ENCODE measurements at places on chromosomes 6 and 20.

DNA sequence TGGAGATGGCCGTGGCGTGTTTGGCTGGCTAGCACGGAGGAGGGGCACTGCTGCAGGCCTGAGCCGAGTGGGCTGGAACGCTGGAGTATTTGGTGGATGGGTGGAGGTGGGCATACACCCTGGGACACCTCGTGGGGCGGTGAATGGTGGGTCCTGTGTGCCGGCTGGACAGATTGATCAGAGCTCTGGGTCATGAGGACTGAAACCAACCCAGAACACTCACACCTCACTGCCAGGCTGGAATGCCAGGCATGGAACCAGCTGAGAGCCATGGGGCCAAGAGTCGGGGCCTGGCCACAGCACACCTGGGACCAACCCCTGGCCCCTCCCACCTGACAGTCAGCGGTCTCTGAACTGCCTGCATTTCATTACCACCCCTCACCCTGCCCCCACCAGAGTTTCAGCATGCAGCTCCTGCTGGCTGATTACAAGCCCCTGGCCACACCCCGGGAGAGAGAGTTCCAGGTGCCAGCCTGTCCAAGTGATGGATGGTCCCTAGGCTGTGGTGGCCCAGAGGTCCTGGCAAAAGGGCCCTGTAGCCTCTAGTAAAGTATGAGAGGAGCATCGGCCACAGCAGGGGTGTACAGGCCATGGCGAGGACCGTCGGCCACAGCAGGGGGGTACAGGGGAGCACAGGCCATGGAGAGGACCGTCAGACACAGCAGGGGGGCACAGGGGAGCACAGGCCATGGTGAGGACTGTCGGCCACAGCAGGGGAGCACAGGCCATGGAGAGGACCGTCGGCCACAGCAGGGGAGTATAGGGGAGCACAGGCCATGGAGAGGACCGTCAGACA is 3.3 kb downstream of the NPBWR2 start:
- DNase-seq = no peak

GRCh38 chr6:107080036-107080435 is 35.3 kb downstream of the BEND3 start:
- DNase-seq = no peak

- no peak for DNase-seq
Observed at GRCh38 chr6:8299034-8299433, 136.3 kb downstream of the SLC35B3 start.

DNA sequence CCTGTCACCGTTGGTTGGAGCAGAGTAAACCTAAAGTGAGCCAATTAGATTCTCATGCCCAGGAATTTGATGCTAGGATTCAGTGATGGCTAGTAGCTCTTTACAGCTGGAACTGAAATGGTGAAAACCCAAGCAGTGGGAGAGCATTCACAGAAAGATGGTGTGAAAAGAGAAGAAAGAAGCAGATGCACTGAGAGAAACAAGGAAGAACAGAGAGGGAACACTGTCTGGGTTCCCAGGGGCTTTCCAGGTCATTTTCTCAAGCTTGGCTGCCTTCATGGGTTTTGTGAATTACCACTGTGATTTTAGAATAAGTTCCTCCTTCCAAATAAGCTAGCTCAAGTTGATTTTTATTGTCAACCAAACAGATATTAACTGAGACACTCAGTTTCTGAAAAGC is 104.1 kb upstream of the AKIRIN2 start:
- DNase-seq = no peak

GRCh38 chr6:150987371-150987828 is 121.9 kb downstream of the MTHFD1L start:
- no peak for DNase-seq

DNA sequence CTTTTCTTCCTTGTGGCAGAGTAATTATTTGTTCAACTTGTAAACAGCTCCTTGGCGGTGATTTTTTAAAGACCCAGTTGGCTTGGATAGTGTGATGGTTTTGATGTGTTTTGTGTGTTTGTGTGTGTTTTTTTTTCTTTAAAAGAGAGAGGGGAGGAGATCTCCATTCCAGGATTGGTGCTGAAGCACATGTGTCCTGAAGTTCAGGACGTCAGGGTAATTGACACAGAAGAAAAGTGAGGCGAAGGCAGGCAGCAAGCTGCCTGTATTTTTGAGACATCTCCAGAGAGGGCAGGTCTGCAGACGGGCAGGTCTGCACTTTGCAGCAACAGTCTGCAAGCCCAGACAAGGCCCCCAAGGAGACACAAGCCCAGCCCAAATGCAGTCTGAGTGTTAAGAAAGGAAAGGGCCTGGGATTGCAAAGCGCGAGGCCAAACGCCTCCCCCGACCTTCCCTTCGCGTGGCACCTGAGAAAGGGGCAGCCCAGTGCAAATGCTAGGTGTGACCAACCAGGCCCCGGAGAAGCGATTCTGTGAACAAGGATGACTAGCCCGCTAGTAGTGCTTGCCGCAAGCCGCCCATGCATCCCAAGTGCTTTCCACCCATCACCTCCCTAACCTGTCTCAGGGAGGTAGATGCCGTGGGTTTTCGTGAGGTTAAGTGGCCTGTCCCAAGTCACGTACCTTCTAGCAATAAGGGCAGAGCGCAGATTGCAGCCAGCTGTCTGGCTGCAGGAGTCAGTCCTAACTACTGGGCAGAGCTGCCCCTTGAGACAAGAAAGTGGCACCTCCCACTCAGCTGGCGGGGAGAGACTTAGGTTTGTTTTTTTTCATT is 230.5 kb downstream of the ZMYND8 start:
- no peak for DNase-seq

DNA sequence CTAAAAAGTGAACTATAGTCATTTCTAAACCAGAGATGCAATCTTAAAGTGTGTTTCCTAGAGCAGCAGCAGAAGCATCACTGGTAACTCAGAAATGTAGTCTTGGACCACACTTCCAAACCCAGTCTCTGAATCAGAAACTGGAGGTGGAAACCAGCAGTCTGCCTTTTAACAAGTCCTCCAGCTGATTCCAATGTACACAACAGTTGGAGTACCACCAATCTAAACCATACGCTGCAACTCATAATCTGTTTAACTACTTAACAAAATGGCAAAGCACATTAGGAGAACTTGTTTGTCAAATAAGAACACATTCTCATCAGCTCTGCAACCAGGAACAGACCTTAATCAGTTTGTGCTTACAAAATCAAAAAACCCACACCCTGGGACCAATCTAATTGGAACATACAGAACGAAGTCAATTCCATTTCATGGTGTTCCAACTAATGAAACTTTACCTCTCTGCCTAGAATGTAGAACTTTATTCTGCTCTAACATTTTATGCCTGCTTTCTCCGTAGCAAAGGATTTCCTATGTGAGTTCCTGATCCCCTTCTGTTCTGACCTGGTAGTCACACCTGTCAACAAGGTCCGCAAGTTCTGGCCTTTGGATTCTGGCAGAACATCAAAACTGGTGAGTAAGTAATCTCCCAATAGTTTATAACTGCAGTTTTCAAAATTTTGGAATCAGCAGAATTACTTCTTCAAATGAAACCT is 390.4 kb downstream of the HTR1B start:
- DNase-seq = no peak

DNA sequence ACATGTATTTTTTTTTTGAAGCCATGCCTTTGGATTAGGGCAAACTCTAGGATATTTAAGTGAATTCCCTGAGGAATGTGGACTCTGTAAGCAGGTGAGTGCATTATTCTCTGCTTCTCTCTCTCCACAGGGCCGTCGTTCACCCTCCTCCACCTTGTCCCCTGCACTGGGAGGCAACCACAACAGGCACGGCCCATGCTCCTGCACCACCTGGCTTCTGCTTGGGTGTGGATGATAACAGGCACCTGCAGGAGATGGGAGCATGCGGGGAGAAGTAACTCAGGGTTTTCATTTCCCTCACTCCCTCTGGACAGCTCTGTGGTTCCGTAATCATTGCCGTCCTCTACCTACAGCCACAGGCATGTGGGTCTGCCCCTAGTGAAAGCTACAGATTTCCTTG is 43.4 kb downstream of the HLA-C start:
- no peak for DNase-seq

- no peak for DNase-seq
Observed at GRCh38 chr6:30761791-30762429, 17.6 kb upstream of the IER3 start.

- DNase-seq = no peak
Observed at GRCh38 chr20:38947931-38948362, 14.2 kb upstream of the DHX35 start.

- DNase-seq = no peak
Observed at GRCh38 chr6:35804996-35805736, at the start of gene LHFPL5. Gene LHFPL5, plus strand, starts transcription at chr6:35805352. Its CDS starts 319 bp downstream, at chr6:35805671.

- no peak for DNase-seq
Observed at GRCh38 chr20:10093087-10093591, 58.4 kb downstream of the ANKEF1 start.

GRCh38 chr20:20363799-20364592 is 3.9 kb upstream of the INSM1 start:
- no peak for DNase-seq

DNA sequence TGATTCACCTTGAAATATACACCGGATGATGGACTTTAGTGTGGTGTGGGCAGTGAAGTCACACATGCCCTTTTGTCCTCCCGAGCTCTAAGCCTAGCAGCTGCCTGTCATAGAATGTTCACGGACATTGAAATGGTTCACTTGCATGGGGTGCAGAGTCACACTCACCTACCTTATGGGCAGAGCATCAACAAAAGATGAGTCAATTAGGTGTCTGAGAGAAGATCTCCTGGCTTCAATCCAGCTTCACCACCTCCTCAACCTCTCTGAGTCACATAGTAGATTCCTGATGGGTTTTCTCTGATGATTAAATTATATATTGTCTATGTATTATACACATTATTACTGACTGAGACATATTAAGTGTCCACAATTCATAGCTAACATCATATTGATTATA is 48.1 kb upstream of the HLA-E start:
- DNase-seq = no peak

- DNase-seq = no peak
Observed at GRCh38 chr20:38343311-38344106, 2.8 kb upstream of the LBP start.

Data from GF-D8 (cell line).